ENCODE measurements at places on chromosomes 5 and 9.

GRCh38 chr5:77066823-77067442, 20.2 kb downstream of the ZBED3 start:
- DNase-seq, result no peak

- DNase-seq, result no peak
These were observed 3.5 kb downstream of the RALGDS start for GRCh38 chr9:133117271-133118178.

- peak; percentile 7 for DNase-seq
These were observed 205.3 kb downstream of the SLCO4C1 start for GRCh38 chr5:102090770-102091169.

- DNase-seq, result no peak
These were observed 31.1 kb upstream of the RARS1 start for GRCh38 chr5:168455201-168455600.

DNA sequence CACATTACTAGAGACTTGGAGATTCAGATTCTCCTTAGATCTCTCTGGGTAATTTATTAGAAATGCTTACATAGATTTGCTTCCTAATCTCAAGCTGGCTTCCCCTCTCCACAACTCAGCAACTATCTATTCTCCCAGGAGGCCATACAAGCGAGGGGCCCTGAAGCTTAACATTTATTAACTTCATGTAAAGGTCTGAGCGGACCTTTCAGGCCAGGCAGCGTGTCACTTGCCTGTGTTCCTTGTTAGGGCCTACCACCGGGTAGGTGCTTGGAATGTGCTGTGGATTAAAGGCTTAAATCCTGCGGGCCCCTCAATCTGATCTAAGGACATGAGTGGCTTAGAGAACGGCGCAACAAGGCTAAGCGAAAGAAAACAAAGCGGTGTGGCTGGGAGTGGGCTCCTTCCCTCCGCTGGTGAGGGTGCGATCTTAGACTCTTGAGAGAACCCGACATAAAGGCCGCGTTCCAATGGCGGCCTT, 712 bp upstream of the HSPA4 start:
- no peak for DNase-seq

DNA sequence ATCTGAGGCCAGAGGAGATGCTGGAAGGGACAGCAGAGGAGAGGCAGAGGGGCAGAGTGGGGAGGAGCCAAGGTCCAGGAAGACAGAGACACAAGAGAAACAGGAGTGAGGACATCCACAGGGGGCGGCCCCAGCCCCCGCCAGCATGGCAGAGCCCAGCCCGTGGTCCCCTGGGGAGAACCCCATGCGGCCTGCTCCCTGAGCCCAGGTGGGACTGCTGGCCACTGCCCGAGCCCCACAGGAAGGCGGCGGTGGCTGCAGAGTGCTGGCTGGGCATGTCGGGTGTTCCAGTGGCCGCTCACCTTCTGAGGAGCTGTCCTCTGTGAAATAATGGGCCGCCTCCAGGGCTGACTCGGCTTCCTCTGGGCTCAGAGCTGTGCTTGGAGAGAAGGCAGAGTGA, 8.9 kb upstream of the MRNIP start:
- DNase-seq, result no peak

- DNase-seq, result no peak
These were observed 27.1 kb upstream of the ZBTB43 start for GRCh38 chr9:126777733-126778132.

- DNase-seq, result no peak
These were observed 252.9 kb downstream of the MAN2A1 start for GRCh38 chr5:109942646-109943045.

DNA sequence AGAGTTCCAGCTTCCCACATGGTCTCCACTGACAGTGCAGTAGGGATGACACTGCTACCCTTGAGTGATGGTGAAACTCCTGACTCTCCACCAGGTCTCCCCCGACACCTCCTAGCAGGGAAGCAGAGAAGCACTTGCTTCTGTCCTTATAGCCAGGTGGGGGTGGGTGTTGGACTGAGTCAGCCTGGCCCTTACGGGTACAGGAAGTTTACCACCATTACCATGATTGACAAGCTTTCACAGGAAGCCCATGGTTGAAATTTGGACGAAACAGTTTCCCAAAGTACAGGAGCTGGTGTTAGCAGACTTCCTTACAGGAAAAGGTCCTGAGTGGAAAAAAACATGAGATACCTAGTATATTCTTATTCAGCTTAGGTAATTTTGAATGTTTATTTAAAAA, 3.1 kb upstream of the FBXL7 start:
- DNase-seq, result no peak

GRCh38 chr9:87247097-87247496, 250.6 kb upstream of the DAPK1 start:
- DNase-seq, result no peak

GRCh38 chr9:96148634-96149532, 153.1 kb downstream of the HSD17B3 start:
- DNase-seq, result no peak

DNA sequence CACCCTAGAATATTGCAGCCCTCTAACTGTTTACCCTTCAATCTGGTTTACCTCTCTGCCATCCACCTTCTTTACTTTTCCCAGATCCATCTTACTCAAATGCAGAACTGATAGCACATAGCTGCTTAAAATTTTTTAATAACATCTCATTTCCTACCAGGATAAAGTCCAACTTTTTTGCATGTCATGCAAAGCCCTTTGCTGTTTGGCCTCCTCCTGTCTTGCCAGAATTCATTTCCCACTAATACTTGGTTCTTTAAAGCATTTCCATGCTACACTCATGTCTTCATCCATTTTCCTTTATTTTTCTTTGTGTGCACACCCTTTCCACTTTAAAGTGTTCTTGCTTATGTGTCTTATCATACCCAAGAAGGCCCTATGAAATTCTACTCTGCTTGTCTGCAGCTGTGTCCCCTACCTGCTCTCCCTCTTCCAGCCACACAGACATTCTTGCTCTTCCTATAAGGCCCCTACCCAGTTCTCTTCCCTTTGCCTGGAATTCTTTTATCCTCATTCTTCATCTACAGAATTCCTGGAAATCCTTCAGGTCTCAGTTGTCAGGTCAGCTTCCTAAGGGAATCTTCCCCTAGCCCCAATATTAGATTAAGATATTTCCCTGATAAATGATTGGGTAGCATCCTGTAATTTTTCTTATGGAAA, 50.3 kb downstream of the TLE4 start:
- no peak for DNase-seq

DNA sequence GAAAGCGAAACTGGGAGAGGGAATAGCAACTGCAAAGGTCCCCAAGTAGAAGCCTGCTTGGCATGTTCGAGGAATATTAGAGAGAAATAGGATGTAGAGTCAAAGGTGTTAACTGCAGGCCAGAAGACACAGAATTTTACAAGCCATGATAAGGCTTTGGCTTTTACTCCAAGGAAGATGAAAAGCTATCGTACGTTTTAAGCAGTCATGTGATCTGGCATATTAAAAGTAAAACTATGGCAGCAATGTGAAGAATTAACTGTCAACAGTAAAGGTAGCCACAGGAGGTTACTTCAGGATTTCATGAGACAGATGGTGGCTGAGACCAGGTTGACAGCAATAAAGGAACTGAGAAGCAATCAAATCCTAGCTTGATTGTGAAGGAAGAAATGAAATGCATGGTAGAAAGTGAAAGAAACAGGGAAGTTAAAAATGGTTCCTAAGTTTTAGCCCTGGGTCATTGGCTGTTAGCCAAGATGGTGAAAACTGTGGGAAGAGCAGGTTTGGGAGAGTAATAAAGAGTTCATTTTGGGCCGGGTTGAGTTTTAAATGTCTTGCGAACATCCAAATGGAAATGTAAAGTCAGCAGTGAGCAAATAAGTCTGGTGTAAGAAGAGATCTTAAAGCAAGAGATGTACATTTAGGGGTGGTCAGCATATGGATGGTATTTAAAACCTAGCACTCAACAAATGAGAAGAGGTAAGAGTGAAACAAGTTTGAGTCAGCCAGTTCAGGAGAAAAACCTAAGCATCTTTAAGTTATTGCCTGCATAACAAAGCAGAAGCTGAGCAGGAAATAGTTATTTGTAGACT, 20.3 kb upstream of the TTC33 start:
- no peak for DNase-seq

- no peak for DNase-seq
These were observed 257.7 kb downstream of the GABRG2 start for GRCh38 chr5:162325143-162325727.

- DNase-seq, result no peak
These were observed 56.4 kb downstream of the SNX18 start for GRCh38 chr5:54573812-54574489.

GRCh38 chr5:150329881-150330876, 27.3 kb upstream of the TCOF1 start:
- DNase-seq, result no peak

DNA sequence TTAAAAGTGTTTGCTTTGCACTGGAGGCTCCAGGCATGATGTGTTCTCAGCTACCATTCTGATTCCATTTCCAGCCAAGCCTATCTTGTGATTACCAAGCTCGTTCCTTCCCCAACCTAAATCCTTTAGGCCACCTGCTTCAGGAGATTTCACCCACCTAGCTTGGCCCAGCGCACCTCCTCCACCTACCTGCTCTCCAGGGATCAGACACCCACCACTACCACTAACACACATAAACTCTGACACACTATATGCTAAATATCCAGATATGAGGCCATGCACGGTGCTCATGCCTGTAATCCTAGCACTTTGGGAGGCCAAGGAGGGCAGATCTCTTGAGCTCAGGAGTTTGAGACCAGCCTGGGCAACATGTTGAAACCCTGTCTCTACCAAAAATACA, 2.4 kb downstream of the MYORG start:
- DNase-seq, result no peak

DNA sequence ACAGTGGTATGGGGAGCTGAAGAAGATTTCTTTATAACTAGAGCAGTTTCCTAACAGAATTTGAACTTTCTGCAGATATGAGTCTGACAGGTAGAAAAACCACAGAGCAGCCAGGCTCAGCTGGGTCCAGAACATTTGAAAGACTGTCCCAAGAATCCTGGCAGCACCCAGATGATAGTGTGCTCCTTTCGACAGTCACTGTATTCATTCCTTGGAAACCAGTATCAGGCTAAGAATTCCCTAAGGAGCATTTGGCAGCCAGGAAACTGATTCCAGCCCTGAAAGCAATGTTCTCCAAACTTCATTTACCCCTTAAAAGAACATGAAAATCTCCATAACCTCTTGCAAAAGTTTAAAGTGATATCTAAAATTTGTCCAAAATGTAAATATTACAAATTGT, 123.0 kb upstream of the MTAP start:
- DNase-seq, result no peak

GRCh38 chr5:173108914-173109313, 35.4 kb upstream of the BNIP1 start:
- DNase-seq, result no peak

All from NCI-H1694 (cell line).